Small intestine (tissue), 16 donors: ENCODE measurements at places on chromosomes 6 and 20. TPM values are rescaled to one million over a fixed set of nuclear protein-coding genes. Genes with fewer than 3 reads are reported as not detected.

GRCh38 chr20:316316-317068, 8.9 kb upstream of the SOX12 start:
- H3K27me3 ChIP-seq, result no peaks in the 10 kb centered on the region
- H3K36me3 ChIP-seq, result no peaks in the 10 kb centered on the region
- H3K27ac ChIP-seq, result no peak overlapping the region
- no peaks in the 10 kb centered on the region for H3K4me1 ChIP-seq

- no peak for DNase-seq
- no peak overlapping the region for H3K27ac ChIP-seq
- no peaks in the 10 kb centered on the region for H3K27me3 ChIP-seq
- H3K4me1 ChIP-seq, result peaks cover 19% of the 10 kb centered on the region
- no peaks in the 10 kb centered on the region for H3K36me3 ChIP-seq
Measured at GRCh38 chr6:157961832-157962575, 19.7 kb upstream of the SYNJ2 start.

DNA sequence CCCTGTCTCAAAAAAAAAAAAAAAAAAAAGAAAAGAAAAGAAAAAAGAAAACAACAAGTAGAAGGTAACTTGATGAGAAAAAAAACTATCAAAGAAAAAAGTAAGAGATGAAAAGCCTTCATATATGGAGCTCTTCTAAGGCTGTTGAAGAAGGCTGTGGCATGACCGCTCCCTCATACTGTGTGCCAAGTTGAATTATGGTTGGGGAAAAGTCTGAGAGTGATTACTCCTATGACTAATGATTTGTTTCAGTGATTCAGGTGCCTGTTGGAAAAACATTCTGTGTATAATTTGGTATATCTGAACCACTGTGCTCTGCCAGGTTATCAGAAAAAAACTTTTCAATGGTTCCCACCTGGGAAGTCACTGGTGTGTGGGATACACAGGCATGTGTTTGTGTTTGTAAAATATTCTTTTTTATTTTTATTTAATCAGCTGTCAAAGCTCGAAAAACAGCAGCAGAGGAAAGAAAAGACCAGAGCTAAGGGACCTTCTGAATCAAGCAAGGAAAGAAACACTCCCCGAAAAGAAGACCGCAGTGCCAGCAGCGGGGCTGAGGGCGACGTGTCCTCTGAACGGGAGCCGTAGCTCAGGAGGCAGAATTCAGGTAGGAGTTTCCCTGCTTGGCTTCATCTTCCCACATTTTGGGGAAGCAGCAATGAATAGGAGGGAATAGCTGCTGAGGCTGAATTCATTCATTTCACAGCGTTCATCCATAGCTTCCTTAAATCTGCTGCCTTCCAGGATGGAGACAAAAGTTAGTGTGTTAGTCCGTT, 69.7 kb upstream of the SCP2D1 start:
- H3K4me3 ChIP-seq, result no peak overlapping the region
- no peak for DNase-seq
- peaks cover 7% of the 10 kb centered on the region for H3K36me3 ChIP-seq
- no peaks in the 10 kb centered on the region for H3K4me1 ChIP-seq
- no peaks in the 10 kb centered on the region for H3K27me3 ChIP-seq
- no peak overlapping the region for H3K27ac ChIP-seq

- H3K27me3 ChIP-seq, result no peaks in the 10 kb centered on the region
- H3K4me1 ChIP-seq, result peaks cover 4% of the 10 kb centered on the region
- peak; percentile 92 for DNase-seq
- peak overlapping the region; percentile 95 for H3K27ac ChIP-seq
Measured at GRCh38 chr6:31826793-31827285, 699 bp upstream of the HSPA1B start.

DNA sequence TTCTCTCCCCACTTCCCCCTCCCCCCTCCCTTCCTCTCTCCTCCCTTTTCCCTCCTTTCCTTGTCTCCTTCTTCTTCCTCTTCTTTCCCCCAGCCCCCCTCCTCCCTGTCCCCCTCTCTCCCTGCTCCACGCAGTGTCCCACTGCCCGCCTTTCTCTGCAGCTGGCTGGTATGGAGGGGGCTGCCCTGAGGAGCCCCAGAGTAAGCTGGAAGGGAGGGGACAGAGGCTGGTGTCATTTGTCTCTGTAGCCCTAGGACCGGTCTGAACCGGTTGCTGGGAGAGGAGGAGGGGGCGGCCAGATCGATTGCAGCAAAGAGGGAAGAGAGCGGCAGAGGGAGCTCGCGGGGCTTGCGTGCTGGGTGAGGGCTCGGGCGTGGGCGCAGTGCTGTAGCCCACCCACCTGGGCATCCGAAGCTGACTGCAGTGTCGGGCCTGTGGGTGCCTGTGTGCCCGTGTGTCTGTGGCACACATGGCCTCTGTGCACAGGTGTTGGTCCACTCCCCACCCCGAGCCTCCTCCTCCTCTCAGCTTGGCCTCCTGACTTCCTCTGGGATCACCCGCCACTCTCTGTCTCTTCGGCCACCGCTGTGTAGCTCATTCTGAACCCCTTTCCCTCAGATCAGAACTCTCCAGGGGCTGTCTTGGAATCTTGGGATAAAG, 50.6 kb downstream of the SRC start:
- no peaks in the 10 kb centered on the region for H3K27me3 ChIP-seq
- DNase-seq, result no peak

- H3K4me3 ChIP-seq, result peak overlapping the region; percentile 11
- H3K27me3 ChIP-seq, result peaks cover 15% of the 10 kb centered on the region
- peak; percentile 54 for DNase-seq
Measured at GRCh38 chr20:21102603-21103311, 3.4 kb downstream of the LINC00237 start.

Gene SLC26A8
- polyA plus RNA-seq, result 0.15 TPM

DNA sequence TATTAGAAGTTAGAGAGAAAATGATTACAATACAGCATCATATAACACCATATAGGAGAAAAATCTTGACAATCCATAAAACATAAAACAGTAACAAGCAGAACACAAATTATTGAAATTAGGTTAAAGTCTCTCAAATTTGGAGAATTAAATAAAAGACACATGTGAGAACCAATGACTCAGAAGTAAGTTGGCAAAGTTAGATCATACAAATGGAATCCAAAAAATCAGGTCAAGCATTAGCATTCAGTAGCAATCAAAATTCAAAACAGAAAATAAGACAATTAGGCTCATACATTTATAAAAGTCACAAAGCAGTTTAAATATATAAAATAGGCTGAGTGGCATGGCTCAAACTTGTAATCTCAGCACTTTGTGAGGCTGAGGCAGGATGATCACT, 775.6 kb downstream of the PHF3 start:
- DNase-seq, result no peak
- no peaks in the 10 kb centered on the region for H3K27me3 ChIP-seq
- no peaks in the 10 kb centered on the region for H3K4me1 ChIP-seq
- H3K27ac ChIP-seq, result no peak overlapping the region
- H3K4me3 ChIP-seq, result no peak overlapping the region
- H3K36me3 ChIP-seq, result no peaks in the 10 kb centered on the region

- H3K4me1 ChIP-seq, result no peaks in the 10 kb centered on the region
- no peak overlapping the region for H3K4me3 ChIP-seq
- DNase-seq, result no peak
- H3K27me3 ChIP-seq, result no peaks in the 10 kb centered on the region
- peaks cover 26% of the 10 kb centered on the region for H3K36me3 ChIP-seq
Measured at GRCh38 chr20:47208534-47209174, 147.8 kb downstream of the ZMYND8 start.

Gene ZFP57
- polyA plus RNA-seq, result not detected

Gene SOX18
- polyA plus RNA-seq, result 26.8 TPM

DNA sequence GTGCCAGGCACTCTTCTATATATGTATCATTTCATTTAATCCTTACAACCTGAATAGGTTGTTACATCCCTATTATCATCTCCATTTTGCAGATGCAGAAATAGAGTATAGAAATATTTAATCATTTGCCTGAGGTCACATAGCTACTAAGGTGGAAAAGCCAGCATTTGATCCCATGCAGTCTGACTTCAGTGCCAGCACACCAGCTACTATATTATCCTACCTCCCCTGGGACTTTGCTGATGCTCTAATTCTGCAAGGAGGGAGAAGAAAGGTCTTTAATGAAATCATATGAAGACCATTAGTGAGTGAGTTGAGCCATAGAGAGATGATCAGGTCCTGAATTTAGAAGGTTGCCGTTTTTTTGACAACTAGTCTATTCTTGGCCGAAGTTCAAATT, 53.7 kb downstream of the TOP1 start:
- H3K4me1 ChIP-seq, result no peaks in the 10 kb centered on the region
- H3K4me3 ChIP-seq, result no peak overlapping the region
- no peak overlapping the region for H3K27ac ChIP-seq
- H3K27me3 ChIP-seq, result no peaks in the 10 kb centered on the region

DNA sequence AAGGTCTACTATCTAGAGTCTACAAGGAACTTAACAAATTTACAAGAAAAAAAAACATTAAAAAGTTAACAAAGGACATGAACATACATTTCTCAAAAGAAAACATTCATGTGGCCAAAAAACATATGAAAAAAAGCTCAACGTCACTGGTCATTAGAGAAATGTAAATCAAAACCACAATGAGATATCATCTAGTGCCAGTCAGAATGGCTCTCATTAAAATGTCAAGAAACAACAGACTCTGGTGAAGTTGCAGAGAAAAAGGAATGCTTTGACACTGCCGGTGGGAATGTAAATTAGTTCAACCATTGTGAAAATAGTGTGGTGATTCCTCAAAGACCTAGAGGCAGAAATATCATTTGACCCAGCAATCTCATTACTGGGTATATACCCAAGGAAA, 48.3 kb downstream of the OGFRL1 start:
- no peaks in the 10 kb centered on the region for H3K36me3 ChIP-seq
- no peak for DNase-seq
- no peak overlapping the region for H3K27ac ChIP-seq
- H3K27me3 ChIP-seq, result no peaks in the 10 kb centered on the region

Gene LAMP5
- polyA plus RNA-seq, result 0.54 TPM

GRCh38 chr6:32413427-32414047, 6.6 kb upstream of the BTNL2 start:
- no peaks in the 10 kb centered on the region for H3K27me3 ChIP-seq
- peak; percentile 89 for DNase-seq
- H3K4me1 ChIP-seq, result peaks cover 3% of the 10 kb centered on the region
- no peak overlapping the region for H3K27ac ChIP-seq

DNA sequence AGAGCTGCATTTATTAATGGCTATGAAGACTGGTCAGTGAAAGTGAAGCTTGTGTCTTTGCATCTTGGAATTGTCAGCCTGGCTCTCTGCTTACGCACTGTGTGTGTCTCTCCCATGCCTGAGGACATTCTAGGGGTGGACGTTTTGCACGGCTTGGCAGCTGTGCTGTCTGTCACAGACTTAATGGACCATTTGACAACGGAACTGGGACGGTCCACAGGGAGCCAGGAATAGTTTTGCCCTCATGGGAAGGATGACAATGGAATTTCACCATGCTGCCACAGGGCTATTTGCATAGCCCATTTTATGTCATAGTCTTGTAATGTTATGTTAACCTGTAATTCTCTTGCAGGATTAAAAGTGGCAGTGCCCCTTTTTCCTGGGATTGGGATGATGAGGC, 44.7 kb downstream of the OR2B6 start:
- peaks cover 2% of the 10 kb centered on the region for H3K27me3 ChIP-seq
- H3K4me1 ChIP-seq, result no peaks in the 10 kb centered on the region
- H3K27ac ChIP-seq, result no peak overlapping the region
- no peak for DNase-seq
- no peak overlapping the region for H3K4me3 ChIP-seq

DNA sequence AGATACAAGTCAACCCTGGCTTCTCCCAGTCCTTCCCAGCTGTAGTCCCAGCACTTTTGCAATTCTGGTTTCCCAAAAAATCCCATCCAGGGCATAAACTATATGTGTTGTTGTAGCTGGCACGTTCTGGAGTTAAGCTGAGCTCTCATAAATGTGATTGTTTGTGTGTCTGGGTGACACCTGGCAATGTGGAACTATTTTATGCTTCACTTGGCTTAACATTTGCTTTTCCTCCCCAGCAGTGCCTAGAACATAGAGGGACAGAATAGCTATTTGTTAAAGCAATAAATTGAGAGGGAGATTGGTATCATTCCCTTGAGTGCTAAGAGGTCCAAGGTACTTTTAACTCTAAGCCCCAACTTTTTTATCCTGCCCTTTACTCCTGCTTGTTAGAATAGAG, 575.9 kb upstream of the NOX3 start:
- H3K4me1 ChIP-seq, result no peaks in the 10 kb centered on the region
- DNase-seq, result no peak
- no peaks in the 10 kb centered on the region for H3K27me3 ChIP-seq
- no peak overlapping the region for H3K27ac ChIP-seq
- no peak overlapping the region for H3K4me3 ChIP-seq

DNA sequence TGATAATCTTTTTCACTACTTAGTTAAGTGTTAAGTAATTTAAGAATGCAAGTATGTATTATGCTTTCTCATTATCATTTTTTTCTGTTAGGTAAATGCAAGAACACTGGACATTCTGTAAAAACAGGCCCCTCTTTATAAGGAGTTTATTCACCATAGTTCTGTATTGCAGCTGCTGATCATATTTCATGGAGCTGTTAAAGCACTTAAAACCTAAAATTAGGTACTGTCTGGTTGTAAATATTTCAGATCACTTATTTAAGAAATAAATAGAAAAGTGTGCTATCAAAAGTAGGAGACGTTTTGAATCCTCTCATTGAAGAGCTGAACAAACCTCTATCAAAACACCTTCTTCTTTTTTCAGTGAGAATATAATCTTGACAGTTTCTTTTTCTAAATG, 3.9 kb downstream of the EYA4 start:
- H3K27ac ChIP-seq, result no peak overlapping the region
- no peak for DNase-seq
- H3K27me3 ChIP-seq, result peaks cover 24% of the 10 kb centered on the region

GRCh38 chr6:17606606-17607005, 6.5 kb downstream of the FAM8A1 start:
- H3K27me3 ChIP-seq, result no peaks in the 10 kb centered on the region
- H3K4me3 ChIP-seq, result no peak overlapping the region
- H3K4me1 ChIP-seq, result peaks cover 2% of the 10 kb centered on the region
- H3K36me3 ChIP-seq, result peaks cover 6% of the 10 kb centered on the region
- no peak for DNase-seq
- no peak overlapping the region for H3K27ac ChIP-seq

GRCh38 chr20:32577023-32577422, 8.1 kb downstream of the NOL4L start:
- no peak for DNase-seq
- H3K27me3 ChIP-seq, result no peaks in the 10 kb centered on the region
- no peaks in the 10 kb centered on the region for H3K36me3 ChIP-seq
- no peak overlapping the region for H3K4me3 ChIP-seq
- no peak overlapping the region for H3K27ac ChIP-seq

DNA sequence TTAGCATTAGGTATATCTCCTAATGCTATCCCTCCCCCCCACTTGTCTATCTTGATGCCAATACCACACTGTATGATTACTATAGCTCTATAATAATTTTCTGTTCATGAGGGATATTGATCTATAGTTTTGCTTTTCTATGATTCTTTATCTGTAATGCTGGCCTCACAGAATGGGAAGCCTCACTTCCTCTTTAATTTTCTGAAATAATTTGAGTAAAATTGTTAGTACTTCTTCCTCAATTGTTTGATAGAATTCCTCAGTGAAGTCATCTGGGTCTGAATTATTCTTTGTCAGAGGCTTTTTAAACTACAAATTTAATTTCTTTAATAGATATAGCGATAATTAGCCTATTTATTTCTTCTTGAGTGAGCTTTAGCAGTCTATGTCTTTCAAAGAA, 31.2 kb downstream of the SIRPD start:
- H3K27ac ChIP-seq, result no peak overlapping the region
- no peaks in the 10 kb centered on the region for H3K36me3 ChIP-seq
- peaks cover 4% of the 10 kb centered on the region for H3K27me3 ChIP-seq

Gene SOBP
- 1.1 TPM for polyA plus RNA-seq

GRCh38 chr20:58668901-58669286, 17.8 kb downstream of the STX16 start:
- no peak overlapping the region for H3K27ac ChIP-seq
- H3K36me3 ChIP-seq, result peaks cover 10% of the 10 kb centered on the region
- no peak overlapping the region for H3K4me3 ChIP-seq
